Stimulated activated CD8-positive, alpha-beta memory T cell treated with anti-CD3 and anti-CD28 coated beads, Interleukin-4, amount 100 ng/mL, for 1 hour (primary cell): ENCODE measurements at places on chromosomes 3 and 15.

- no peak for DNase-seq
Observed at GRCh38 chr3:181050738-181051137, 61.2 kb upstream of the DNAJC19 start.

DNA sequence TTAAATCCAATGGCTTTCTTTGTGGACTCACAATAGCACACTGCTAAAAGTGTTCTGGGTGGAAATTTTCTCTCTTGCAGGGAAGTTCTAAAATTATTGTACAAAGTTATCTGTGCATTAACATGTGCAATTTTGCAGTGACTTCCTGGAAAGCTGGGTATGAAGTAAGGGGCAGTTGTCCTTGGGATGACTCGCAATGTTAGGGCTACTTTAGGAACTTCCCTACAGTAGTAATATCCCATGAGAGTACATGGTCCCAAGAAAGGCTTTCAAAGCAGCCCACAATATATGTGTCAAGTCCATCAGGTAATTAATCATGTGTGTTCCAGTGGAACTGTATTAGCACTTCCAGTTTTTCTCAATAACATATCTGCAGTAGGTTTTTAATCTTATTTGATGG, 201.0 kb upstream of the UBE2E2 start:
- DNase-seq, result no peak

DNA sequence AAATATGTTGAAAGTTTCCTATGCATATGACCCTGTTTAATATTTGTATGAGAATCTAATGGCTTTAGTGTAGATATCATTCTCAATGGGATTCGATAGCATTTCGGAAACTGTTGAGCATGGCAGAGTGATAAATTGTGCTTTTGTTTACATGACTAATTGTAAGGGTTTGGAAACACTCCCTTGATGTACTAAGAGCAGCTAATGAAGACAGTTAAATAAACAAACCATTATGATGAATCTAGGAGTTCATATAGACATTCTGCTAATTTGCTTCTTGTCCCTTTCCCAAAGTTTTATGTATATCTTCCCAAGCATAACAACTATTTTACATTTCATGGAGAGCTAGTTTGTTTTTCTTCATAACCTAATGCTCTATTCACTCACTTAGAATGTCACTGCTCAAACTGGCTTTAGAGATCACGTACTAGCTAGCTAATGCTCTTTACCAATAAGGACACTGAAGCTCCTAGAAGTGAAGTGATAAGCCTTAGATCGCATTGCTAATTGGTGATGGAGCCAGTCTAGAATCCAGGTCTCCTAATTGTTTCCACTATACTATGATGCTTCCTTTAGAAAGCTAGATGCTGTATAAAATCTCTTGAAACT, 140.8 kb downstream of the TP63 start:
- DNase-seq, result no peak

GRCh38 chr15:59896663-59897074, 107.4 kb upstream of the FOXB1 start:
- DNase-seq, result no peak

GRCh38 chr3:48215019-48215418, 8.3 kb upstream of the CAMP start:
- DNase-seq, result no peak

- DNase-seq, result no peak
Observed at GRCh38 chr3:186270701-186271100, 91.3 kb downstream of the DGKG start.

GRCh38 chr3:14991818-14992612, 44.6 kb downstream of the NR2C2 start:
- no peak for DNase-seq

DNA sequence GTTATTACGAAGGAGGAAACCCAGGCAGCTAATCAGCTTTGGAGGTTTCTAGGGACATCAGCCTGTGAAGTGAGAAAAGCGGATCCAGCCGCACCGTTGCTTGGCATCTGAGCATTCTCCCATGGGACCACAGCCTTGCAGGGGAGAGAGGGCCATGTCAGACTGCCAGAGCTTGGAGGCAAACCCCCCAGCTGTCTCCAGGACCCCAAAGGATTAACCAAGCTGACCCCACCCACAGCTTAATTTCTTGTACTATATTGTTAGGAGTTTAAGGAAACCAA, 5.1 kb downstream of the IGDCC3 start:
- DNase-seq, result no peak

- no peak for DNase-seq
Observed at GRCh38 chr3:37606472-37606871, 255.2 kb upstream of the CTDSPL start.

DNA sequence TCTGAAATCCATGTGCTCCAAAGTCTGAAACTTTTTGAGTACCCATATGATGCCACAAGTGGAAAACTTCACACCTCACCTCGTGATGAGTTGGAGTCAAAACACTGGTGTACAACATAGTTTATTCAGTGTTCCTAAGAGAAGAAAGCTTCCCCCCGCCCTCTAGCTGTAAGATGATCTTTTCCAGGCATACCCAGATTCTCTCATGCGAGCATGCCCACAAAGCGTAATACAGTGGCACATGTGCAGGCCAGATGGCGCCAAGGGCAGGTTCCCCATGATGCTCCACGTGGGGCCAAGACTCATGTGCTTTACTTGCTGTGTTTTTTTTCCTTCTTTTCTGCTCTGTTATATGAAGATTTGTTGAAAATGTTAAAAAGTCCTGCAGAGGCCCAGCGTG, 104.9 kb upstream of the LRRFIP2 start:
- DNase-seq, result no peak

DNA sequence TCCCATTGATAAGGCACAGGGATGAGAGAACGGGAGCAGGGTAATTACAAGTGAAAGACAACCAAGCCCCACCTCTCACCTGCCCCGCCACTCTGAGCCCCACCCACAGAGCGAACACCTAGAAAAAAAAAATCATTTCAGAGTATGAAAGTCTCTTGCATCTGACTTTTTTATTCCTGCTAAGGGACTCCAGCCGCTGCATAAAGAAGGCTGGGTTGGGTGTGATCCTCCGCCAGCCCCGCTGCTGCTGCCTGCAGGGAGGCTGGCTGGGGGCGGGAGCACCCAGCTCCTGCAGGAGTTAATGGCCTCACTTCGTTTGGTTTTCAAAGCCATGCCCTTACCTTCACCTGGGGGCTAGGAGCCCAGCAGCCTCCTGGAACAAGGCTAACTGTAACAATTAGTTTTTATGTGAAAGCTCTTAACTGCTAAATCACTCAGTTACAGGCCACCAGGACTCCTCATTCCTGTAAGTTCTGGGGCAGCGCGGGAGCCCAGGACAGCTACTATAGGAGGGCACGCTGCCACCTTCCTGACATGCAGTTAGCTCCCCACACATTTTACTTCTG, 78.0 kb upstream of the SNRPA1 start:
- no peak for DNase-seq

GRCh38 chr3:16398648-16399047, 114.9 kb downstream of the RFTN1 start:
- no peak for DNase-seq

GRCh38 chr15:33256874-33257273, 53.9 kb upstream of the RYR3 start:
- DNase-seq, result no peak

- DNase-seq, result no peak
Observed at GRCh38 chr15:96354731-96355567, 24.4 kb downstream of the NR2F2 start.

GRCh38 chr15:76565366-76565765, 228.8 kb downstream of the ISL2 start:
- DNase-seq, result no peak

GRCh38 chr3:114606336-114606735, 312.5 kb downstream of the TIGIT start:
- DNase-seq, result no peak

- DNase-seq, result no peak
Observed at GRCh38 chr3:62665627-62666437, 209.4 kb downstream of the CADPS start.

DNA sequence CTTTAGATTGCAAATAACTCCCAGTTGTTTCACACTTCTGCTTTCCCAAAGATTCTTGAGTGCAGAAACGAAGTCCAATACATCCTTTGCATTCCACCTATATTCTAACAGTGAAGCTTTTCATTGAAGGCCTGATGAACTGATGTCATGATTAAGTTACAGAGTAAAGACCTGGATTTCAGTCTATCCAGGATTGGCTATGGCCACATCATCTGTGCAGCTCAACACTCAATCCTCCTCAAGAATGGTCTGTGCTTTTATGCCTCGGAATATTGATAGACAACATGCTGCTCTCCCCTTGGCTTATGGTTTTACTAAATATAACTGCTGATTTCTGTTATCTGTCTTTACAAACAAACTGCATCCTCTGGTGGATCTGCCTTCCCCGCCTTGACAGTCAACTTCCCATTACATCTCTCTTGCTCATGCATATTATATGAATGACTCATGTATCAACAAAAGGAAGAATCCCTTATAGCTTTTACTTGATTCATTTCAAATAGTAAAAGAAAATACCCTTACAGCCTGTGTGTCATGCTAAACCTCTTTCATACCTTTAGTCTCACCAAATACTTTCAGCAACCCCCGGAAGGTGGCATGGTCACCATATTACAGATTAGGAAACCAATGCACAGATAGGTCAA, 59.5 kb downstream of the SCN11A start:
- DNase-seq, result no peak

- DNase-seq, result no peak
Observed at GRCh38 chr3:22475665-22476240, 724.7 kb upstream of the ZNF385D start.

- no peak for DNase-seq
Observed at GRCh38 chr3:11739123-11739522, 95.4 kb upstream of the VGLL4 start.

DNA sequence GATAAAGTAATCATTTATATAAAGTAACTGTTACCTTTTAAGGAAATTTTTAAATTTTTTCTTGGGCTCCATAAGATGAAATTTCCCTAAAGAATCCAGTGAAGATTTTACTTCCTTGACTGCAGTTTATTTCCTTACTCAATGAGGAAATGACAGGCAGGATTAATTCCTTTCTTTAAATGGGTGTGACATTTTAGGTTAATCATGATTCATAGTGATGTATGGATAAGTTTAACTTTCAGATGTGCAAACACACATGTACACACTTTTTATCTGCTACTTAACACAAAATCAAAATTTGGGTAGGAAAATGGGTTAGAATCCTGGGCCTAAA, 11.2 kb upstream of the LEO1 start:
- DNase-seq, result no peak

DNA sequence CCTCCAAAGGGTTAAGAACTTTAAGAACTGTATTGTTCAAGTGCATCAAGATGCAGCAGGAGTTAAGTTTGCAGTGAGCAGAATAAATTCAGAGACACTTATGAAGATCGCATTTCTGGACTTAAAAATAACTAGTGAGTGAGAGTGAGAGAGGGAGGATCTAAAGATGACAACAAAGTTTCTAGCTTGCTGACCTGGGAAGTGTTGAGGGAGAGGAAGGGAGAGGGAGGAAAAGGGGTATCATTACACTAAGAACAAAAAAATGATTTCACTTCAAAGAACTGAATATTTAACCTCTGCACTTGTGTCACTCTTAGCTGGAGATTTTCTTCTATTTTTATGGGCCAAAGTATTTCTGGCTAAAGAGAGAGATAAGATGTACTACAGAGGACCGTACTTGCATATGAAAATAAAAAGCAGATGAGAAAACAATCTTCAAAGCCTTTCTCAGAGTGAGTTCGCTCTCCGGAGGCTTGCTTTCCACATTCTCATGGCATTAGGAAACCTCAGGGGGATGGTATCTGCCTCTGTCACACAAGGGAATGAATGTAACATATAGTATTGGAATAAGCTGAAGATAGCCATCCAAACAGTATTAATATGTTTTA, 91.4 kb upstream of the TJP1 start:
- no peak for DNase-seq

- no peak for DNase-seq
Observed at GRCh38 chr15:90820481-90820880, 47.9 kb upstream of the FURIN start.

DNA sequence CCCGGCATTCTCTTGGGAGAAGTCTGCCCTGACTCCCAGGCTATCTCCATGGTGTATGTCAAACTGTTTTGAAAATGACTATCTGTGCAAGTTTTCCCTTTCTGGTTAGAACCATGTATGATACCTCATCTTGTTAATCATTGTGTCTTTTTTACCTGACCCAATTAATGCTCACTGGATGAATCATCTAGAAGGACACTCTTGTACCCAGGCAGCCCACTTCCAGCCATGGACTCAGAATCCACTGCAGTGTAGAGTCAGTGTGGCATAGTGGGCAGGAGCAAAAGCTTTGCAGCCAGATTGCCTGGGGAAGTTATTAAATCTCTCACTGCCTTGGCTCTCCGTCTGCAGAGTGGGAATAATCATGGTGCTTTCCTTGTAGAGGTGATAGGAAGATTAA, 1.2 kb downstream of the FAM3D start:
- DNase-seq, result no peak

DNA sequence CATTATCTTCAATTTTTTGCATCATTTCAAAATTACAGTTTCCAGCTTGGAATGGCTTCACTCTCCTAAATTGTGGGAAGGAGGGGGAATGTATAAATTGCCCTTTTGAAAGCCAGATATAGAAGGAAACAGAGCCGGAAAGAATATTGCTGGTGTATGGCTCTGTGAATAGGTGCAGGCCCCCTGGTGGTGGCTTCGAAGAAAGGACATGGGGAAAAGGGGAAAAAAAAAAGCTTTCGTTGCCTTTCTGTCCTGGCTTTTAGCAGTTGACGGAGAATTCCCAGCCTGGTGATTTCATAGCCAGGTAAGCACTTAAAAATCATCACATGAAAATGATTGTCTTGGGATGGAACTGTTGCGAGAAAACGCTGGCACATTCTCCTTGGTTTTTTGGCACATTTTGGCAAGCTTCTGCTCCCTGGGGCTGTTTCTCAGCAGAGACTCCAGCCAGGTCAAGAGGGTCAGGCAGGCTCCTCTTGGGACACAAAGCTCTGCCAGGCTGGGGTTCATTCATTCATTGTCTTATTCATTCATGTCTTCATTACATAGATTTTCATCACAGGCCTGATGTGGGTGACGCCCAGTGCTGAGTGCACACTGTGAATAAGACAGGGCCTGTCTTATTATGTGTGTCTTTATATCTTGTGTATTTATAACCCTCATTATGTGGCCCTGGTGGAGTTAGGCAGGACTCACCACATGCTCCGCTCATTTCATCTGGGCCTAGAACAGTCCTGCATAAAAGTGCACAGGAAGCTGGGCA, 300.0 kb upstream of the TPM1 start:
- no peak for DNase-seq

DNA sequence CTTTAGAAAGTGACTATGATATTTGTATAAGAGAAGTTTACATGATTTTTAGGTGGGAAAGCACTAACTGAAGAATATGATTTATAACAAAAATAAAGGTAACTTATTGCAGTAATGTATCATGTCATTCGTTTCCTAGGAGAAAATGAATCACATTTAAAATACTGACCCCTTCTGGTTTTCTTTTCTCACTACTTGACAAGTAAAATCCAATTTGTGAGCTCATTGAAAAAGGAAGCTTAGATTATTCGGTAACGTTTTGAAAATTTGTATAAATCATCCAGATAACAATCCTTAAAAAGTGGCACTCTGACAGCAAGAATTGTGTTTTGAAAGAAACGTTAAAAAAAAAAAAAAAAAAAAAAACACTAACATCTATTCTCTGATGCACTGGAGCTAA, 39.0 kb downstream of the NSUN3 start:
- DNase-seq, result no peak
